ENCODE measurements at places on chromosomes 1 and 21.

DNA sequence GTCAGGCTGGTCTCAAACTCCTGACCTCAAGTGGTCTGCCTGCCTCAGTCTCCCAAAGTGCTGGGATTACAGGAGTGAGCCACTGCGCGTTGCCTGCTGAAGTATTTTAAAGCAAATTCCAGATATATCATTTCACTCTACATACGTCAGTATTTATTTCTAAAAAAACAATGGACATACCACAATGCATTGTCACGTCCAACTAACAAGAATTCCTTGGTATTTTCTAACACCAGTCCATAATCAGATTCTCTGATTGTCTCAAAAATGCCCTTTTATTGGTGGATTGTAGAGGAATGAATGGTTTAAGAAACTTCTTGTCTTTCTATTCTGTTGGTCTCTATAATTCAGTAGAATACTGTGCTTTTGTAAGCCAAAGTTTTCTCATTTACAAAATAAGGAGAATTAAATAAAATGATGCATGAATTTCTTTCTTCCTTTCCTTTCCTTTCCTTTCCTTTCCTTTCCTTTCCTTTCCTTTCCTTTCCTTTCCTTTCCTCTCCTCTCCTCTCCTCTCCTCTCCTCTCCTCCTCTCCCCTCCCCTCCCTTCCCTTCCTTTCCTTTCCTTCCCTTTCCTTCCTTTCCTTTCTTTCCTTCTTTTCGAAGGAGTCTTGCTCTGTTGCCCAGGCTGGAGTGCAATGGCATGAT is 55.8 kb downstream of the VPS13D start:
- DNase-seq: no peak

GRCh38 chr1:186804679-186805078 is 24.1 kb upstream of the PLA2G4A start:
- no peak for DNase-seq

DNA sequence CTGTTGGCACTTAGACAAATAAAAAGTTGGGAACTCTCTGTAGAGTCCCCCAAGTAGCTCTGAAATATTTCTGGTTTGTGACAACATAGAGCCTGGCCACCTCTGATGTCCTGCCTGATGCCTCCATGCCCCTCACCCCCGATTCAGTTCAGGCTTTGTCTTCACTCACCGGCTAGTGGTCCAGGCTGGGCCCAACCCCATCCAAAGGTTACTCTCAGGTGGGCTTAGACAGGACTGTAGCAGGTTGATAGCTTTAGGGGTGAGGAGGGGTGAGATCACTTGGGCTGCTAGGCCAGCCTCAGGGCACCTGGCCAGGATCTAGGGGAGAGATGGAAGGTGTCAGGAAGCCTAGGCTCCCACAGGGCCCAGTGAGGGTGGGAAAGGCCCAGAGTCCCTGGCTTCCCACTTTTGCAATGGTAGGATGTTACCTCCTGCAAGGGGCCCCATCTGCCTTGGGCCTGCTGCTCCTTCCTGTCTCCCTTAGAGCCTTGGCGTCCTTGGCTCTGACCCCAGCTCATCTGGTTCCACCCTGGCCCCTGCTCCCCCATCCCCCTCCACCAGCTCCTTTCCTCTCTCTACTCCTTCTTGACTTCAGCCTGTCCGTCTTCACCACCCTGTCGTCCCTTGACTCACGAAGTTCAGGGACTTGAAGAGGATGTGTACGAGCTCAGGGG is 6.7 kb downstream of the EPS8L3 start:
- DNase-seq: no peak

DNA sequence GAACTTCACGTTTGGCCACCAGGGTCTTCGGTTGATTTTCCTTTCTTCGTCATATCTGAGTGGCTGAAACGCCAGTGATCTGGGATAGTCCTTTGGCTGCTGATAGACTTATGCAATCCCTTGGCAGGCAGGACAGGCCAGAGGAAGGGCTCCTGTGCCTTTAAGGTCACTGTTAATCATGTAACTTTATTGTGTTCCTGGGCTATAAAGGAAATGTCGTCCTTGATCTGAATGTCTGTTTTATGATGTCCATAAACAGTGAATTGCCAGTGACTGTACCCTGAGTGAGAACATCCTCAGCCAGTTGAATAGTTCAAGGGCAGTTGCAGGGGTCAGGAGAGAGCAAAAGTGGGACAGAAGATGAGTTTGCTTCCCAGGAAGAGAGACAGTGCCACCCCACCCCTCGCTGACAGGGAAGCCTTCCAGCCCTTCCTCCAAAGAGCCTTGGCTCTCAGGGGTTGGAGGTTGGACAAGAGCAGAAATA is 68.0 kb downstream of the PDE9A start:
- no peak for DNase-seq

DNA sequence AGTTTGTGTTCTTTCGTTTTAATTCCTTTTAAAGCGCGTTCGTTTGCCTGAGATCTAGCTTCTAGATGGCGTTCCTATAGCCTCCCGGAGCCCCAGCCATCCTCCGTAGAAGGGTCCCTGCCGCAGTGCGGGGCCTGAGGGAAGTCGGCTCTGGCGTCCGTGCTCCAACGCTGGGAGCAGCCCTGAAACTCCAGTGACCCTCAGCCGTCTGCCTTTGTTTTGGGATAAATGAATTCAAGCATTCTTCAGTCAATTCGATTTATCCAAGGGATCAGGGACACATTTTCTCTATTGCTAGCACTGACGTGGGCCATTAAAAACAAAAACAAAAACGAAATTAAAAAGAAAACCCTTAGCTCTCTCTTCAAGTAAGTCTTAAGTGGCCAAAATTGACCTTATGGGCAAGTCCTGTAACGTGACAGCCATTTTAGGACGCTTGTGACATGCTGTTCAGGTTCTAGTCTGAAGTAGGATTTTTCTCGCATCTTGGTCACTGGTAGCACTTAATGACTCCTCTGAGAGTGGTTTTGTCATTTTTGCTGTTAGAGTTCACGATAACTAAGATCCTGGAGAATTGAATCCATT is 742 bp upstream of the HSPA13 start:
- no peak for DNase-seq

- no peak for DNase-seq
These were observed 72.8 kb downstream of the PBX1 start for GRCh38 chr1:164631751-164632150.

- DNase-seq: no peak
These were observed 122.0 kb downstream of the CDC7 start for GRCh38 chr1:91622616-91623015.

GRCh38 chr1:110424699-110425611 is 17.5 kb upstream of the LAMTOR5 start:
- no peak for DNase-seq

GRCh38 chr1:222975472-222976122 is 160.8 kb downstream of the DISP1 start:
- no peak for DNase-seq

DNA sequence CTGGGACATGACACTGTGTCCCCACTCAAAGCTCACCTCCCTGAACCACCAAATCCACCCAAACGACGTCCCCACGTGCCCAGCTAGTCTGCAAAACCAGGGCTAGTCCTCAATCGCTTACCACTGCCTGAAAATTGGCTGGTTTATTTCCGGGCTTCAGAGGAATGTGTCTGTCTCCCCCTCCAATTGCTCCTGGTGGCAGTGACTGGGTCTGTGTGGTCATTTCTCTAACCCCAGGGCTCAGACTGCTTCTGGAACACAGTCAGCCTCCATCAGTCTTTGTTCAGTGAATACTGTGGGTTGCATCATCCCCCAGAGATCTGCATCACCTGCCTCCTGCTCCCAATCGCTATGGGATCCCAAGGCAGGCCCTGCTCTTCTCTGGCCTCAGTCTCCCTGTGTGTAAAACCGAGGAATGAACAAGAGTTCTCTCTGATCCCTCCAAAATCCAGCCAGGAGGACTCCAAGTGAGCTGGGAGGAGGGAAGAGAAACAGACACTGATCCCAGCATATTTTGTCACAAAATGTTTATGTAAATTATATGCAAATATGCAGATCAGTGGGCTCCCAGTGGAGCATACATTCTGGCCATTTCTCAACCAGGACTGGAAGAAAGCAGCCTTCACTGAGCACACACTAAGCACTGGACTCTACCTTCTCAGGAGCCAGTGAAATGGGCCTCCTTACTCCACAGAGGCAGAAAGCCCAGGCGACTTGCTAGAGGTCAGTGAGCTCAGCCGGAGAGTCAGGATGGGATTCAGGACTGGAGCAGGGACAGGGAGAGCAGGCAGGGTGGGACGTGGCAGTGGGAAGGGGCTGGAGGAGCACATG is 20.9 kb downstream of the SDC3 start:
- no peak for DNase-seq

GRCh38 chr1:85202864-85203255 is 2.0 kb upstream of the SYDE2 start:
- no peak for DNase-seq

DNA sequence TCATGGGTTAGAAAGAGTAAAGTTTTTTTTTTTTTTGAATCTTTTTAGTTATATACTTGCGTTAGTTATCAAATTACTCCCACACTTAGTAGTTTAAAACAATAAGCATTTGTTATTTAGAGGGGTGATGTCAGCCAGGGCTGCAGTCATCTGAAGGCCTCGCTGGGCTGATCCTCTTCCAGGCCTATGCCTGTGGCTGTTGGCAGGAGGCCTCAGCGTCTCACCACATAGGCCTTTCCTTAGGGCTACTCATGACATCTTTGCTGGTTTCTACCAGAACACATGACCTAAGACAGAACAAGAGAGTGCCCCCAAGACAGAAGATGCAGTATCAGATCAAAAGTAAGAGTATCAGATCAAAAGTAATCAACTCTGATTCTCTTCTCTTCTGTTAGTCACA is 167.4 kb downstream of the HHAT start:
- no peak for DNase-seq

DNA sequence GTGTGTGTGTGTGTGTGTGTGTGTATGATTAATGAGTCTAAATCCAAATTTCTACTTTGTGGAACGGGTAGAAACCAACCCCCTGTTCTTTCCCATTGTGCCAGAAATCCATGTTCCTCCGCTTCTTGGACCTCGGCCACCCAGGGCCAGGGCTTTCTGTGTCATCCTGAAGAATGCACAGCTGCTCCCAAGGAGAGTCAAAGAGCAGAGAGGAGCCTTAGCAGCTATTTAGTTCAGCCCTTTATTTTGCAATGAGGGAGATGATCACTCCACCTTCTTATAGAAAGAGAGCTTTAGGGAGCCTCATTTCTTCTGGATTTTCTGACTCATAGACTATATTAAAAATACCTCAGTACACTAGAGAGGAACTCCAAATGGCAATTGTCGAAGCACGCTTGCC is 489.3 kb upstream of the VAMP3 start:
- peak; percentile 64 for DNase-seq

DNA sequence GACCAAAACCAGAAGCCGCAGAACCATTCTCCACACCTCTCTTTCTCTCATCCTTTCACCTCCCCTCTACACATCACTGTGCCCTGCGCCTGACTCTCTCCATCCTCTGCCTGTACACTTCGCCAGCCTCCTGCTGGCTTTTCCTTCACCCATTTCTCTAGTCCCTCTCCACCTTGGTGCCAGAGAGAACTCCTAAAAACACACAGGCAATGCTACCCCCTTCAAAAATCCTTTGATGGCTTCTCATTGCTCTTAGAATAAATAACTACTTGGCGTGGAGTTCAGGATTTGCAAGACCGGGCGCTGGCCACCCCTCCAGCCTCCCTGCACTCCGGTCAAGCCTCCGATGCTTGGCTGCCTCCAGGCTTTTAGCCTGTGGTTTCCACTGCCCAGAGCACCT is 8.6 kb downstream of the CRABP2 start:
- no peak for DNase-seq

- no peak for DNase-seq
These were observed 2.6 kb upstream of the MYSM1 start for GRCh38 chr1:58702261-58703141.

GRCh38 chr1:205236526-205236925 is 8.8 kb downstream of the TMCC2 start:
- DNase-seq: no peak

DNA sequence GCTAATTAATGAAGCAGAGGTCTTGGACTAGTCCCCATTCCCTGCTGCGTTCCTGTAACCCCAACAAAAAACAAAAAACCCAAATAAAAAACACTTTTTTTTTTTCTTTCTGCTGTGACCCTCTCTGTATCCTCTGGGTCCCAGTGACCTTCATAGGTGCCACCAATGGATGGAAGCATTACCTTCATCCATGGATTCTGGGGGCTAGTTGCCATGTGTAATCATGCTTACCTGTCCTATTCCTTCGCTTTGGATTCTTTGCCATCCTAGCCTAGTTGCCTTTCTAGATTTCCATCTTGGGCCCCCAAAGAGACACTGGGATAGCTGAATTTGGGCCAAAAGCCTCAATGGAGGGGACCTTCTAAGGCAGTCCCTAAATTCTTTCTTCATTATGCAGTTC is 1208.7 kb downstream of the BRINP3 start:
- no peak for DNase-seq

DNA sequence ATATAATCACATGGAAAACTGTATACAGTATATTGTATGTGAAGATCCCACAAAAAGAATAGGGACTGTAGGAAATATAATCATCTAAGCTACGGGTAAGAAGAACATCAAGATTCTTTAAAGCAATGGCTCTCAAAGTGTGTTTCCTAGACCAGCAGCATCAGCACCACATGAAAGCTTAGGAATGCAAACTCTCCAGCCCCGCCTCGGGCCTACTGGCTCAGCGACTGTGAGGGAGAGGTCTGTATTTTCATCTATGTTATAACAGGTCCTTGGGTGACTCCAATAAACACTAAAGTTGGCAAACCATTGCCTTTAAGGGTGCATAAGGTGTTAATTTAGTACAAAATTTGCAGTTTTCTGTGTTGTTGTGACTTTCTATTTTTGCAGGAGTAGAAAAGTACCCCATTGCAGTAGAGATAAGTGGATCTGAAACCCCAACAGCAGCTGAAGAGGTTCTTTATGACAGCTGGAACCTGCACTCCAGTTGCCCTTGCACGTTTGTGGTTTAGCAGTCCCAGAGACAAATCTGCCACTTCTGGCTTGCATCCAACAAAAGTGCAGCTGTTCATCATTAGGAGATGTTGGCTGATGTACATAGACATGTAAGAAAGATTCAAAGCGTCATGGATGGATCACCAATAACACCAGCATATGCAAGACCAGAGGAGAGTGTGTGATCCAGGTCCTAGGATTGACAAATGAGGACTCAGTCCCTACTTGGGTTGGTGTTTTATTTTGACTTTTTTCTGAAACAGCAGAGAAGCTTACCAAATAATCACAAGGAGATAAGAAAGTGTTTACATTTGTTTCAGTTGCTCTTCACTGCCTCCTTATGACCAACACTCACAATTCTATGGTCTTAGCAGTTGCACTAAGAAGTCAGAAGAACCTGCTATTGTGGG is 15.9 kb upstream of the IFNAR1 start:
- DNase-seq: peak; percentile 55

DNA sequence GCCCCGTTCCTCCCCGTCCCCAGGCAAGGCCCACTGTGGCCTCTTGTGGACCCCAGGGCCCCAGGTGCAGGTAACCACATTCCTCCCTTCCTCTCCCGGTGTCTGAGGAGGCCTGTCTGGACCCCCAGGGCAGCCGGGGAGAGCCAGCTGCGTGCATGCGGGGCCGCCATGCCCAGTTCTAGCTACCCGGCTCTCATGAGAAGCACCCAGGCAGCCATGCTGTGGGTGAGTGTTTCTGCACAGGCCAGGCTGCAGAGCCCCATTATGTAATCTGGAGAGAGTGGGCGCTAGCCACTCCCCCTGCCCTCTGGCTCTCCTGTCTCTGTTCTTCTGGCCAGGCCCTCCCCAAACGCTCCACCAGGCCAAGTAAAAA is 18.4 kb upstream of the PLEKHG5 start:
- DNase-seq: no peak

GRCh38 chr1:100535264-100535663 is 2.7 kb upstream of the GPR88 start:
- DNase-seq: no peak

- no peak for DNase-seq
These were observed 18.4 kb upstream of the TNFRSF1B start for GRCh38 chr1:12148160-12148957.

All from fibroblast of skin of left quadriceps (primary cell).